ENCODE measurements at places on chromosomes 16 and 17.

GRCh38 chr16:84629580-84629979 is 11.7 kb upstream of the COTL1 start:
- no peak for ATAC-seq

- no peak for ATAC-seq
Measured at GRCh38 chr17:59413014-59413766, 81.7 kb downstream of the YPEL2 start.

GRCh38 chr17:50481648-50482047 is 3.0 kb downstream of the RSAD1 start:
- ATAC-seq, result no peak

DNA sequence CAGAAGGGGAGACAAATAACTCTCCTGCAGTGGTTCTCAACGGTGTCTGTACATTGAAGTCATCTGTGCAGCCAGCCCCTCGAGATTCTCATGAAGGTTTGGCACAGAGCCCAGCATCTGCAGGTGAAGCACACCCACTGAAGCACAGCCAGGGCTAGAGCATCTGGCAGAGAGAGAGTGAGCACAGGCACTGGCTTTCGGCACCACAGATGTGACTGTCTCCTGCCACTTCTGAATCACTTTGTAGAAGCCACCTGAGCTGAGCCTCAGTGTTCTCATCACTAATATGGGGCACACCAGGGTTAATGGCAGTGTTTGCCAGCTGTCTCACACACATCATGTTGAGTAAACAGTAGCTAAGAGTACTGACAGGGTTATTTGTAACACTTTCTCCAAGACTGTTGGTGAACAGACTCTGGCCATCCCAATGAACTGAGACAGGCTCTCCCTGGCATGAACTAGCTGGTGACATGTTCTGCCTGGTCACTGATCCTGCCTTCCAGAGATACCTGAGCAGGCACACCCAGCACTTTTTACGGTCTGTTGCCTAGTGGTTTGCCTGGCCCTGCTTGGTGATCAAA is 10.9 kb downstream of the HSPB9 start:
- ATAC-seq, result peak; percentile 79

- no peak for ATAC-seq
Measured at GRCh38 chr17:71409137-71409536, 711.7 kb upstream of the SOX9 start.

DNA sequence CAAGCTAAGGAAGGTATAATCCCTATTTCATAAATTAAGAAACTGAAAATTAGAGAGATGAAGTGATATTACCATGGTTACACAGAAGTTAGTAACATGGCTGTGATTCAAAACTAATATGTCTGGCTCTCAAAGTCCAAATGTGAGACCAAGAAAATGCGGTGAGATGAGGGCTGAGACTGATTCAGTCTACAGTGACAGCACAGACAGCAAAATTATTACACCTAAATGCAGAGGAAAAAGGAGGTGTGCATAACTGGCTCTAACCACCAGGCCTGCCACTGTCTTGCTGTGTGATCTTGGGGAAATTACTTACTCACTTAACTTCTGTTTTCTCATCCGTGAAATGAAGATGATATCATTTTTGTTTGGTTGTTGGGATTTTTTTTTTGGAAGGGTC is 270.0 kb upstream of the SOX9 start:
- ATAC-seq, result no peak

DNA sequence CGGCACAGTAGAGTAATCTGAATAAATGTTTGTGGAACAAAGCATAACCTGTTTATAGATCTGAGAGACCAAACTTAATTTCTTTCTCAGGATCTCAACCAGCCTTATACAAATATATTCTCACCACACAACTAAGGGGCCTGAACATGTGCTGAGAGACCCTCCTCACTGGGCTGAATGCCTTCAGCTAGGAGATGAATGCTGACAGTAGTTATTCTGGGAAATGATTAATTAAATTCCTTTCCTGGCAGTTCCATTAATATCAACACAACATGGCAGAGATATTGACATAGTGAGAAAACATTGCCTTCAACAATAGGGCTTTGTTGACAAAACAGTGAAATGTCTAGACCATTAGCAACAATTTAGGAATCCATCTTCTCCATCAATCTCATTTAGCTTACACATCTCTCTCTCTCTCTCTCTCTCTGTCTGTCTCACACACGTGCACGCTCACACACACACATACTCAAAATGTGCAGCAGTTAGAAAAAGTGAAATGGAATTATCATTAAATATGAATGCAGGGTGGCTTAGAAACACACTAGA is 780.8 kb upstream of the CDH8 start:
- no peak for ATAC-seq

- no peak for ATAC-seq
Measured at GRCh38 chr17:67132366-67132765, 88.0 kb downstream of the CACNG1 start.

DNA sequence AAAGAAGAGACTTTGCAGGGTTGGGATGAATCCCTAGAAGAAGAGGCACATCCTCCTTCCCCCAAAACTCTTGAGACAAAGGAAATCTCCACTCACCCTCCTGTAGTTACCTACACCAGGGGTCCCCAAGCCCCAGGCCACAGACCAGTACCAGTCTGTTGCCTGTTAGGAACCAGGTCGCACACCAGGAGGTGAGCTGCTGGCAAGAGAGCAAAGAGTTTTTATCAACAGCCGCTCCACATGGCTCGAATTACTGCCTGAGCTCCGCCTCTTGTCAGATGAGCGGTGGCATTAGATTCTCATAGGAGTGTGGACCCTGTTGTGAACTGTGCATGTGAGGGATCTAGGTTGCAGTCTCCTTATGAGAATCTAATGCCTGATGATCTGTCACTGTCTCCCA is 98.9 kb downstream of the CCT6B start:
- ATAC-seq, result no peak

GRCh38 chr17:40023590-40024292 is 8.5 kb downstream of the CSF3 start:
- ATAC-seq, result no peak

- ATAC-seq, result no peak
Measured at GRCh38 chr16:4796982-4797804, 2.0 kb downstream of the SMIM22 start.

DNA sequence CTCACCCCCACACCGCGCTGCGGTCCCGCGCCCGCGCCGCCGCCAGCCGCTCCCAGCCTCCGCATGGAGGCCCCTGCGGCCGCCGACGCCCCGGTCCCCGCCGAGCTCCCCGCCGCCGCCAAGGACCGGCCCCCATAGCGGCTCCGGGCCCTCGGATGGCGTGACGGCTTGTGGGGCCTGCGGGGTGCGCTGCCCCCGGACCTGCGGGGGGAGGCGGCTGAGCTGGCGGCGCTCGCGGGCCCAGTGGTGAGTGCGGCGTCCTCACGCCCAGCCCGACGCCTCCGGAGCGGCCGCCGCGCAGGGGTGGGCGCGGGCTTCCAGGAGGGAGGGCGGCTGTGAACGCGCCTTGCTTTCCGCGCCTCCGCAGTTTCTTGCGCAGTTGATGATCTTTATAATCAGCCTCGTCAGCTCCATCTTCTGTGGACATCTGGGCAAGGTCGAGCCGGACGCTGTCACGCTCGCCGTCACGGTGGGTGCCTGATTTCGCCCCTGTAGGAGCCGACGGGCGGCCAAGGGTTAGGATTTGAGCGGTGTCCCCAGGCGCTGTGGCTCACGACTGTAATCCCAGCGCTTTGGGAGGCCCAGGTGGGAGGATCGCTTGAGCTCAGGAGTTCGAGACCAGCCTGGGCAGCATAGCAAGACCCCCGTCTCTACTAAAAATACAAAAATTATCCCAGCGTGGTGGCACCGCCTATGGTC is 46.4 kb downstream of the SLC47A1 start:
- ATAC-seq, result no peak

DNA sequence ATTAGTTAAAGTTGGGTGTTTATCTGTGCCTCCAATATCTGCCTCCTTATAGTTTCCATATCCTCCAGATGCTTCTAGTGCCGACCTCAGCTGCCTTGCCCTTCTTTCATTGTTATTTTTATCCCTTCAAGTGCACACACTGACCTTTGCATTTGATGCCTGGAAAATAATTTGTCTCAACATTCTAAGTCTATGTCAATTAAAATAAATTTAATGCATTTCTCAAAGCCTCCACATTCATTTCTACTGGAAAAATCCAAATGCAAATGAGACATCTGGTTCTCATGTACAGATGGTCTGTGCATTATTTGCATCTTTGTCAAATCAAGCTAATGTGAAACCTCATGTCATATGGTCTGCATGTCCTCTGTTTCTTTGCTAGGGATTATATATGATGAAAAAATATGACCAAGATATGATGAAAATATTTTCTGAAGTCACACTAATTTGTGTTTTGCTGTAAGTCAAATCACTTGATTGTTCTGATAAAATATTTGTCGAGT is 61.4 kb downstream of the TMEM100 start:
- no peak for ATAC-seq

DNA sequence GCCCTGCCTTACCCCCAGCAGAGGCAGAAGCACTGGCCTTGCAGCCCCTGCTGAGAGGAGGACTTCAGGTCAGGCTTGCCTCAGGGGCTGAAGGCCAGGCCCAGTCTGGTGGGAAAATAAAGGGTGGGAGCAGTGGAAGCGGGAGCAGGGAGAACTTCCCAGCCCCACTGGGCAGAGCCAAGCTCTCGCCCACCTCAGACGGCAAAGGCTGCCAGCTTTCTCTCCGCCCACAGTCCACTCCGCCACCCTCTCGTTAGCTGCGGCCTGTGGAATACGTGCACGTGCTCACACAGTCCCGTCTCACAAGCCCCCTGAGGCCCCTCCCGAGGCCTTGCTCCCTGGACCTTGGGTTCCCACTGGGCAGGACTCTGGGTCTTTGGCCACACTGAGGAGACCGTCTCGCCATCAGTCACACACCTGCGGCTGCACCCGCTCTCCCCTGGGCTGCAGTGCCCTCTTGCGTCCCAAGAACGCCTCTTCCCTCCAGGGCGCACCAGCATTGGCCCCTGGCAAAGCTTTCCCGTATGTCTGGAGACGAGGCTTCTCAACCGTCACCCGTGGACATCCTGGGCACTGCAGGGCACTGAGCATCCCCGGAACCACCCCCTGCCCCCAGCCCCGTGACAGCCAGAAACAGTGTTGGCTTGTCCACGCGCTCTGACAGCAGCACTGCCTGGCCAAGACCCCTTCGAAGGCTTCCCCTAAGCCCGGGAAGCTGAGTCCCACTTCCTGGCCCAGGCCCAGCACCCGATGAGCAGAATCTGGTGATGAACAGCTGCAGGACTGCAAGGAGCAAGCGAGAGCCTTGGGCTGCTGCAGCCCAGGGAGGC is 8.3 kb downstream of the MRPL28 start:
- ATAC-seq, result peak; percentile 90

GRCh38 chr17:8629371-8630226 is 926 bp downstream of the MYH10 start:
- ATAC-seq, result no peak

DNA sequence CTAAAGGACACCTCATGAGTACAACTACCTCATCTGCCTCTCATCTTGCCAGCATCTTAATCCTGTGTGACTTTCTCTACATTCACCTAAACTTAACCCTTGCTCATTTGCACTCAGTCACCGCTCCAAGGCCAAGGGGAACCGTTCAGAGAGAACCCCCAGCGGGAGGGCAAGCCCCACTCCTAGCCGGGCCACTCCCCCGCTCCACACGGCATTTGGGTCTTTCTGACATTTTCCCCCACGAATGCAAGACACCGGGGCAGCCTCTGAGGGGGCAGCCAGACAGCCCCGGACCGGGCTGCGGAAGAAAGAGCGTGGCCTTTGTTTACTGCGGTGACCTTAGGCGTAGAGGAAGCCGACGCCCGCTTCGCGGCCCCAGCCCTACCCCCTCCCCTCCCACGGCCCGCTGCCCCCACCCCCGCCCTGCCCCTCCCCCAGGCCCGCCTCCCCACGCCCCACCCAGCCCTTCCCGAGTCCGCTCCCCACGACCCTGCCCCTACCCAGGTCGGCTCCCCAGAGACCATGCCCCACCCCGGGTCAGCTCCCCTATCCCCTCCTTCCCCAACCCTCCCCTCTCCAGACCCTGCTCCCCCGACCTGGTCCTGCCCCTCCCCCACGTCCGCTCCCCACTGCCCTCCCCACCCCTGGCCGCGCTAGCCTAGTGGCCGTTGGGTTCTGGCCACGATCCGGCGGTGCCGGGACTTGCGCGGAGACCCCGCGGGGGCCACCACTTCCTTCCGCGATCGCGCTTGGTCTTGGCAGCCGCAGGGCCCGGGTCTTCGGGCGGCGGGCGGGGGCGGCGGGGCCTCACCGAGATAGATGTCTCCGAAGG is 789 bp downstream of the CSNK1D start:
- ATAC-seq, result peak; percentile 12

- no peak for ATAC-seq
Measured at GRCh38 chr17:17387017-17387497, 83.9 kb downstream of the NT5M start.

DNA sequence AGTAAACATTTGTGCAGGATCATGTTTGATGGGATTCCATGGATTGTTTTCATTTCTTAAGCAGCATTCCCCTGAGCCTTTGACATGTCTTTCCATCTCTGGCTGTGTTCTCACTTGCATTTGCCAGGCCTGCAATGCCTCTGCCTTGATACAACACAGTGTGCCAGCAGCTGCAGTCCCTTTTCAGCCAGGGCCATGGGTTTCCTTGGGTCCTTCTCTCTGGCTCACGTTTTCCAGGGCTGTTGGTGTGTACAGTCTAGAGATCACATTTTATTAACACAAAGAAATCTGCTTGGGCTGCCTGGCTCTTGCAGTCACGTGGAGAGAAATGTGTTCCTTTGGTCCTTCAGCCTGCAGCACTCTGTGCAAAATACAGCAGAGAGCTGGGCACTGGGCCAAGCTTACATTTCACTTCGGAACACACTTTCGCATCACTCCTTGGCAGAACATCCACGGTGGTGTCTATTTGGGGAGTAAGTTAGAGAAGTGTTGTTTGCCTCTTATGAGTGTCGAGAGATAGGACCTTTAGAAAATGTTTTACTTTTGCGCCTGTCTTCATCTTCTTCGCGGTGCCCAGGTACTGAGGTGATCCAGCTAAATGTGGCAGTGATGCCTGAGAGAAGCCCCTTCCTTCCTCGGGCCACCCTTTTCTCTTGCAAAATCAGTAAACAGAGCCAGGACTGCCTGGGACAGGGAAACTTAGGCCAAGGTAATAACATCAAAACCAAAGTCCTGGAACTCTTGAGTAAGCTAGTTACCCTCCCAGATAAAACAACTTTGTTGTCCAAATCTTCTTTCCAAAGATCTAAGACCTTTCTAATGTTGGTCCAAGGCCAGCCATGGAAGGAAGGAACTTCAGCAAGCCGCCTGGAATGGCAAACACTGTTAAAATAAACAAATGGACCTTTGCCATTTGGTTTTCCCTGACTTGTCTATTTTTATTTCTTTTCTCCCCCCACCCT is 20.9 kb downstream of the HLF start:
- no peak for ATAC-seq

DNA sequence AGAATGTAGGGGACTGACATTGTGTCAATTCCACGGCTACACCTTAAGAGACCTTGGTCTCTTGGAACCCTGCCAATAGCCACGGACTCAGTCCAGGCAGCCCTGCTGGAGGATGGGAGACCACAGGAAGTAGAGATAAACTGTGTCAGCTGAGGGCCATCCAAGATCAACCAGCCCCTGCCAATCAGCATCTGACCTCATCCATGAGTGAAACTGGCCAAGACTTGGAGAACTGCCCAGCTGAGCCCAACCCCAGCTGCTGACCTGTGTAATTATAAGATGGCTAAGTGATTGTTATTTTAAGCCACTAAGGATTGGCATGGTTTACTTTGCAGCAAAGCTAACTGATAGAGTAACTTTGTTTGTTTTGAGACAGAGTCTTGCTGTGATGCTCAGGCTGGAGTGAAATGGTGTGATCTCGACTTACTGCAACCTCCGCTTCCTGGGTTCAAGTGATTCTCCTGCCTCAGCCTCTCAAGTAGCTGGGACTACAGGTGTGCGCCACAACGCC is 13.3 kb upstream of the YWHAE start:
- no peak for ATAC-seq

Data from activated CD4-positive, CD25-positive, alpha-beta regulatory T cell treated with anti-CD3 and anti-CD28 coated beads, Interleukin-2, amount 50 U/mL, for 24 hours (primary cell).